ENCODE measurements at places on chromosomes 2 and 18.

- peak; percentile 63 for DNase-seq
These were observed 45.3 kb downstream of the ACAA2 start for GRCh38 chr18:49768051-49768391.

- DNase-seq, result no peak
These were observed 1.6 kb upstream of the SLC66A2 start for GRCh38 chr18:79952996-79953559.

GRCh38 chr18:7037470-7037869, 80.1 kb downstream of the LAMA1 start:
- no peak for DNase-seq

- no peak for DNase-seq
These were observed 91.7 kb upstream of the SEC11C start for GRCh38 chr18:59048048-59048363.

GRCh38 chr2:24917086-24917485, 3.0 kb downstream of the ADCY3 start:
- no peak for DNase-seq

- DNase-seq, result no peak
These were observed 22.3 kb downstream of the MGAT4A start for GRCh38 chr2:98708396-98709186.

DNA sequence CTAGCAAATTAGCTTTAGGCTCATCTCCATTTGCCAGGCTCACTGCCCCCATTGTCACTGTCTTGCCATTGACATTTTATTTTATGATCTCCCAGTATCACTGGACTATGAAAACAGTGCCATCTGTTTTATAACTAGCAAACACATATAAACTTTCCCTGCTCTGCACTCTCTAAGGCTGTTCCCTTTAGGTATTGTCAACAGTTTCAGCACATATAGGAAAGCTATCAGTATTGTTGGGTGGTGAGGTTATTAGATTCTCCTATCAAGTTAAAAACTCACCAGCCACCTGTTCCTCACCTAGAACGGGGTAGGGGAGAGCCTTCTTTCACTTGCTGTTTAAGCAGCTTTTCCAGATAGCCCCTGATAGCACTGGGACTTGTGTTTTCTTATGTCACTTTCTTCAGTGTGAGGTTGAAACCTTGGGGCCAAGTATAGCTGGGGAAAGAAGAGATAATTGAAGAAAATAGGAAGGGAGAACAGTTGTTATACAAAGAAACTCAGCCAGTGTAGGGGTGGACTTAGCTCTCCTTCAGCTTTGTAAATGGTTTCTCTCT, 32.5 kb downstream of the CFLAR start:
- no peak for DNase-seq

GRCh38 chr2:239369631-239370161, 31.1 kb downstream of the HDAC4 start:
- DNase-seq, result no peak

DNA sequence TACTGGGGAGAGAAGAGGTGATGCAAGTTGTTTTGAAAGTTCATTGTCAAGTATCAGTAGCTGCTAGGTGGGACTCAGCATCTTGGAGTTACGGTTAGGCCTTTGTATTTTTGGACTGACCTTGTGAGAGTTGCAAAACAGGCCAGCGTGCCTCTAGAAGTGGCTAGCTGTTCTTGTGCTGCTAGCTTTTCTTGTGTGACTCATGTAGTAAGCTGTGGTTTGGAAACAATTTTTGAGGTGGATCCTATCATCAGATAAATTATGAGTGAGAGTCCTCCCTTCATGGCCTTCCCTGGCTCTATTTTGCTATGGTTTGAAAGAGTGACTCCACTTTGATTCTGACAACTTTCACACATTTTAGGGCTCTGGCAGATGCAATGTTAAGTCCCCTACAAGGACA, 409.2 kb upstream of the HS6ST1 start:
- DNase-seq, result no peak

DNA sequence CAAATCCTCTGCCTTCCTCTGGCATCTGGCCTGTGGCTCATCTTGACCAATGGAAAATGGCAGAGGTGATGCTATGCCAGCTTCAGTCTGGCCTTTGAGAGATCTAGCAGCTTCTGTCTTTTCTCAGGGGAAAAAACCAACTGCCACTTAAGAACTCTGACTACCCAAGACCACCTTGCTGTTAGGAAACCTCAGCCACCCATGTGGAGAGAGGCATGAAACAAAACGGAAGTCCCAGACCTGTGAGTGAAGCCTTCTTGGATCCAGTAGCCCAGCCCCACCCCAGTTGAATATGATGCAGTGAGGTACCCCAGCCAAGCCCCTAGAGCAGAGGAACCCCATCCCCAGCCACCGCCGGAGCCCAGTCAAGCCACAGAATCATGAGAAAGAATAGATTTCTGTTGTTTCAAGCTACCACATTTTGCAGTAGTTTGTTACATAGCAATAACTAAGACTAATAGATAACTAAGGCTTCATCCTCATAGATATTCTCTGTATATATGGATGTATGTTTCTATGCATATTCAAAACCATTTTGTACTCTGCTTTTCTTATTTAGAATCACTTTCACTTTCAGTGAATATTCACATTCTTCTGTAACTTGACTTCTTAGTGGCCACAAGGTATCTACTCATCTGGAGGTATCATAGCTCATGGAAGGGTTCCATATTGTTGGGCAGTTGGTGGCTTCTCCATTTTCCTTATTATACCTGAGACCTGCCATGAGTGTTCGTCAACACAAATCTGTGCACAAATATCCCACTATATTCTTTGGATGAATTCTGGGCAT, 142.1 kb downstream of the FBXO15 start:
- no peak for DNase-seq

DNA sequence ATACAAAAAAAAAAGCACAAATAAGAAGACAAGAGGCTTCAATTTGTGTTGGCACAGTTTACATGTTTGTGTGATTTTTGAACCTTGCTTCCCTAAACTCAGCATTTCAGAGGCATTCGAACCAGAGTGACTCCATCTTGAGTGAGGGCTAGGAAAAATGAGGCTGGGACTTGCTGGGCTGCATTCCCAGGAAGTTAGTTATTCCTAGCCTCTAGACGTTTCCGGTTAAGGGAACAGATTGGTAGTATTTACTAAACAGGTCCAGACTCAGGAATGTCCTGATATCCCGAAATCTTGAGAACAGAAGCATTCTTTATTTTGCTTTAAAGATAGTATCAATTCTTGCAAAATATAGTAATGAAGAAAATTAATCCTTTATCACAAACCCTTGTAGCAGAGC, 46.7 kb downstream of the RIT2 start:
- no peak for DNase-seq

- DNase-seq, result peak; percentile 49
These were observed 12.3 kb upstream of the TFCP2L1 start for GRCh38 chr2:121297217-121297830.

DNA sequence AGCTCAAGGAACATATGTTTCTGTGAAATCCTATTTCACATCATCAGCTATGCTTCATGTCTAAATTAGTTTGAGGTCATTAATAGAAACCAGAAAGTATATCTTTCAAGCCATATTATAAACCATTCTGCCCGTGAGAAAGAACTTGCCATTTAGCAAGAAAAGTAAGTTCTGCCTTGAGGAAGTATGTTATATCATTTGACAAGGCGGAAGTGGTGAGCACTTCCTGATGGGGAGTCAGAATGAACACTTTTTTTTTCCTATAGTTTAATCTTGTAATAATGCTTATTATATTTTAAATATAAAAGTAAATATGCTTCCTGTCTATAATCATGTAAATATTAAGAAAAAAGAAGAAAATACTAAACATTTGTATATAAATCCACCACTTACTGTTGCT, 39.3 kb upstream of the NRXN1 start:
- DNase-seq, result no peak

GRCh38 chr2:25377822-25378421, 36.2 kb upstream of the DNMT3A start:
- DNase-seq, result no peak

DNA sequence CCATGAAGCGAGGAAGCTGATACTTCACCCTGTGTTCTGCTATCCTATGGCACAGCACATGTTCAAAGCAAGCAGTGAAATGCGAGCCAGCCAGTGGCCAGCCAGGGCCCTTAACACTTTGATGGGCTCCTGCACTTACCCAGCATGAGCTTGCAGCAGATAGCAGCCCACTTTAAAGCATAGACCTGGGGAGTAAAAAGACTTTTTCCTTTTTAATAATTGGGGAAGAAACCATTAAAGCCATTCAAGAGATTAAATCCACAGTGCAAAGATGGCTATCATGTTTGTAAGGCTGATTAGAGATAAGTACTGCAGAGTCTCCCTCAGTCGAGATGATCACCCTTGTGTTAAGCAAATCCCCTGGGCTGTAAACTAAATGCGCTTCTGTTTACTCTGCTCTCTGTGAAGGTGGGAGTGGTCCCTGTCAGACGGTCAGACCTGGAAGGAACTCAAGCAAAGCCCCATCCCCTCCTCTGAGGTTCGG, 15.7 kb downstream of the CCBE1 start:
- no peak for DNase-seq

GRCh38 chr2:135174049-135174809, 122.1 kb downstream of the RAB3GAP1 start:
- no peak for DNase-seq

GRCh38 chr2:171923206-171923605, 945 bp downstream of the HAT1 start:
- peak; percentile 53 for DNase-seq

GRCh38 chr18:52716973-52717372, 377.0 kb downstream of the DCC start:
- DNase-seq, result peak; percentile 0

Data from PC-9 (cell line).